ENCODE measurements at places on chromosomes 7 and 10.
A peak's percentile ranks its signal among the peaks of the same experiment; 100 is the strongest.

- no peak for DNase-seq
Observed at GRCh38 chr10:124713679-124714255, 30.4 kb downstream of the FAM53B start.

DNA sequence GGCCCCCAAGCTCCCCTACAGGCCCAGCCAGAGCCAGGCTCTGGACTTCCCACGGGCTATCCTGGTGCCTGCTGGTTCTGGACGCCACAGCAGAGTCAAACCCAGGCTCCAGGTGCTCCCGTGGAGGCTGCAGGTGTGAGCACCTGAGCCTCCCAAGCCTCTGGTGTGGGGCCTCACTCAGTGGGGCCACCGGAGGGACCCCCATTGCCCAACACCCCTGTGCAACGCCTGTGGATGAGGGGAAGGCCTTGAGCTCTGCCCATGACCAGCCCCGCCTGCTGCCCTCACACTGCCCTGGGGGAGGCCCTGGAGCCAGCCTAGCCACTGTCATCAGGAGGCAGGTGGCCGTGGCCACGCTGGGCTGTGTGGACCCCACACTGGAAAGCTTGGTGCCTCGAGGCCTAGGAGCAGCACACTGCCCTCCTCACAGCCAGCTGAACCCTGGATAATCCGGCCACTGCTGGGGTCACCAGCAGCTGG lies 229.3 kb downstream of the MAD1L1 start:
- DNase-seq: no peak

GRCh38 chr10:94125856-94126255 lies 132.1 kb downstream of the PLCE1 start:
- no peak for DNase-seq

- no peak for DNase-seq
Observed at GRCh38 chr10:28281726-28282315, 21.0 kb downstream of the MPP7 start.

GRCh38 chr7:29300026-29300480 lies 105.5 kb downstream of the CHN2 start:
- DNase-seq: no peak

DNA sequence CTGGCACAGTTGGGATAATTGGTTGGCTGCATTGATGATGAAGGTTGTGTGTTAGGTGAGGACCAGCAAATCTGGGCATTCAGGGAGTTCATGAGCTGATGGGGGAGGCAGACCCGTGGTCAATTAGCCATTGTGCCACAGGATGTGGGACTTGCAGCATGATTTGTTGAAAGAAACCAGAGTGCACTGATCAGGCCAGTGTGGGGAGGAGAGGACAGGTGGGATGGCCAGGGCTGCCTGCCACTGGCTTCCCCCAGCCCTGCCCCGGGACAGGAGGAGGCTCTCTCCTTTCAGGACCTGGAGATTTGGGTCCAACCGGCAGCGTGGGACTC lies 4.3 kb downstream of the CLIP2 start:
- DNase-seq: no peak

GRCh38 chr10:107918171-107918570 lies 753.7 kb upstream of the SORCS1 start:
- no peak for DNase-seq

DNA sequence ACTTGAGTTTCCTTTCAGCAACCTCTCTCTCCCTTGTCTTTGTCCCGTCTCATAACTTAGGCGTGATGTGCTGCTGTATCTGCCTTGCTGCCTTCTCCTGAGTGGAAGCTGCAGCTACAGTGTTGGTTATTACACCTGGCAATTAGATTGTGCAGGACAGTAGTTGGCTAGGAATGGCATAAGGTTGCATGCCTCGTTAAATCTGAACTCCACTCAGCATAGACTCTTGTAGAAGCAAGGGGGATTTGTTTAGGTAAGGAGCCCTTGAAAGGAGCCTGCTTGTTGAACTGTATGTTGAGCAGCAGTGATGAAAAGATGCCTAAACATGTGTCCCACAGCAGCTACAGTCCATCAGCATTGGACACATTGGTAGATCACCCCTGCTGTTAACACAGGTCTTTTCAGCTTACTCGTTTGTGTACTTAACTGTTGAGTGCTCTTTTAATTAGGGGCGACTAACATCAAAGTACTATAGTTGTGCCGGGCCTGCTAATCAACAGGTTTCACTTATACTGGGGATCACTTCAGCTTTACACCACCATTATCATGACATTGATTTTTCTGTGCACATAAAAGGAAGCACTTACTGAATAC lies 225.0 kb downstream of the AUTS2 start:
- DNase-seq: no peak

GRCh38 chr10:116889066-116889465 lies 39.8 kb downstream of the ENO4 start:
- DNase-seq: no peak

DNA sequence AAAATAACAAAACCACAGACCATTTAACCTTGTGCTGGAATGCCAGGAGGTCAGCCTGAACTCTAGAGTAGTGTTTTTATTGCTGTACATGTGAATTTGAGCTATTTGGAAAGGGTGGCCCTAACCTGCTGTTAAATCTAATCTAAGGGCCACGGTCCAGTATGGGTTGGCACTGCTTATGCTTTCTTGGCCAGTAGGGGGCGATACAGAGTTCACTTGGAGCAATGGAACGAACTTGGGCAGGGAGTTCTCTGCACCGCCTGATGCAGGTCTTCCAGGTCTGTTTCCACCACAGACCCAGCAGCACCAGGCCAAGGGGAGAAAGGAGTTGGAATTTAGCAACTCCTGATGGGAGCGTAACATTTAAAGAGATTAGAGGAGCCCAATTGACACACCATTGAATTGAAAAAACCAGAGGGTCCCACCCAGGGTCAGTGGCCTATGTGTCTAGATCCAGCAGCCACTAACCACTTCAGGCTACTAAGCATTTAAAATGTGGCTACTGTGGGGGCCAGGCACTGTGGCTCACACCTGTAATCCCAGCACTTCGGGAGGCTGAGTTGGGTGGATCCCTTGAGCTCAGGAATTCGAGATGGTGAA lies 75.7 kb upstream of the EFCAB10 start:
- peak; percentile 82 for DNase-seq

GRCh38 chr10:110008518-110009339 lies 945 bp downstream of the ADD3 start:
- DNase-seq: peak; percentile 71

- no peak for DNase-seq
Observed at GRCh38 chr10:130175074-130175473, 38.9 kb downstream of the GLRX3 start.

- no peak for DNase-seq
Observed at GRCh38 chr7:129292861-129293260, 68.0 kb downstream of the AHCYL2 start.

DNA sequence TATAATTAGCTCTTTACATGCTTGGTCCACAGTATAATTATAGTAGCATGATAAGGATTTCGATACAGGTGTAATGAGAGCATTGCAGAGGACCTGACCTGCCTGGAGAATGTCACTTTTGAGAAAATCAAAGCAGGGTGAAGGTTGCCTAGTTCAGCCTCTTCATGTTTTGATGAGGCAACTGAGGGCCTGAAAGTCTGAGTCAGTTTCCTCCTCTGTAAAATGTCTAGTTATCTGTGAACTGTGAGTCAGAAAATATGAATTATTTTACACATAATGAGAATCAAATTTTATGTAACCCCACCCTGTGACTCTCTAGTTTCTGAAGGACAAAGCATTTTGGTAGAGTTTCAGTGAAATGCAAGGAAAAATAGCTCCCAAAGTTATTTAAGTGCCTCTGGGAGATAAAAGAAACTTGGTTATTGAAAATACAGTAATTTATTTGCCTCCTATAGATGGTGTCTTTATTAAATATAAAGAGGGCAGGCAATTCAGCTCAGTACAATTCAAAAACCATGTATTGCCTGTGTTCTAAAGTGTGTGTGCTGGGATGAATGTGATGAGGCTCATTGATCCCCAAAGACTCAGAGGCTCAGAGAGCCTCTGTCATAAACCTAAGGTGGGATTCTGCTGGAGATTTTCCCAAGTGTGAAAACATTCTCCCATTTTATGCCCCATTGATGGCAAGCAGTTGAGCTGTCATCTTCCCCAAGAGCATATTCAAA lies 37.3 kb upstream of the SAMD9L start:
- DNase-seq: no peak

DNA sequence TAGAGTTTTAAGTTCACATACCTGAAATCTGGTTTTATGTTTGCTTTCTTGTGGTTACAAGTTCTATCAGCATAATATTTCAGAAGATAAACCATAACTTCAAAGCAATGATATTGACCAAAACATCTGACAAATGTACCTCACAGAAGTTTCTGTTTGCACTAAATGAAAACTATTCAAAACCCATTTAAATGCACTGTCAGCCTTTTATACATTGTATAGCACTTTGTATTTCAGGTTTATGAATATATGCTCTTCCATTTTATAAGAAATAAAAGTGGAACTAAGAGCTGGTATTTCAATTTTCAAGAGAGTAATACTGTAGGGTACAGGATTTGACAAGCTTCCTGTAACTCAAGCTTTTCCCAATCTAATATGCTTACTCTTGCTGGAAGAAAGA lies 388.6 kb upstream of the MBL2 start:
- DNase-seq: no peak

GRCh38 chr7:64300641-64301405 lies 12.9 kb upstream of the ZNF736 start:
- no peak for DNase-seq

GRCh38 chr10:74164716-74165529 lies 13.9 kb downstream of the ADK start:
- no peak for DNase-seq

GRCh38 chr10:71860243-71861029 lies 9.4 kb upstream of the PSAP start:
- DNase-seq: peak; percentile 24

GRCh38 chr10:76244061-76244686 lies 812.8 kb downstream of the LRMDA start:
- DNase-seq: no peak

DNA sequence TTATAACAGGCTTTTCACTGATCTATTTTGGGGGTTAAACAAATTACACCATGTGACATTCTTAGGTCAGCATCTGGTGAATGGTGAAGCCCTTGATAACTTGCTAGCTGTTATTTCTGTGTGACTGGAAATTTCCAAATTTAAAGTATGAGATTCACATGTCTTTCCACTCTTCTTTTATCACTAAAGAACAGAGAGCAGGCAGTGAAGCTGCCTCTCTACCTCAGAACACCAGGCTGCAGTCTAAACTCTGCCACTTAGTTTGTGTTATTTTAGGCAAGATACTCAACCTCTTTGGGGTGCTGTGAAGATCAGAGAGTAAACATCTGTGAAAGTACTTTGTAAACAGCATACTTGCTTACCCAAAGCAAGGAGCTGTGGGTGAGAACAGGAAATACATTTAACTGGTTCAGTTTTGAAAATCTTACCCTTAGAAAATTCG lies 15.5 kb upstream of the SP4 start:
- DNase-seq: no peak

DNA sequence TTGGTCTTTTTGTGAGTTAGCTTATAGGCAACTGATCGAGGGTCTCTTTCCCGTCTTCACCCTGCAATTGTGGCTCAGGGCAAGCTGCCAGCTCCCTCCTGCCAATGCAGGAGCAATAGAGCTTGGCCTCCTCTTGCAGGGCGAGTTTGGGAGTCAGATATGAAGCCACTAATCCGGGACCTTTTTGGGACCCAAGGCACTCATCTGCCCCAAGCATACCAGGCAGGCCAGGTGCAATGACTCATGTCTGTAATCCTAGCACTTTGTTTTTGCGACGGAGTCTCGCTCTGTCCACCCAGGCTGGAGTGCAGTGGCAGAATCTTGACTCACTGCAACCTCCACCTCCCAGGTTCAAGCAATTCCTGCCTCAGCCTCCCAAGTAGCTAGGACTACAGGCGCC lies 21.1 kb downstream of the LIMK1 start:
- no peak for DNase-seq

GRCh38 chr10:130427216-130427722 lies 291.1 kb downstream of the GLRX3 start:
- no peak for DNase-seq

- DNase-seq: no peak
Observed at GRCh38 chr10:94240901-94241300, 121.8 kb downstream of the NOC3L start.

GRCh38 chr10:69494626-69495558 lies 43.6 kb downstream of the TSPAN15 start:
- DNase-seq: no peak

- no peak for DNase-seq
Observed at GRCh38 chr7:12281038-12281437, 69.9 kb downstream of the TMEM106B start.

- no peak for DNase-seq
Observed at GRCh38 chr10:33927347-33927746, 592.9 kb upstream of the NRP1 start.

GRCh38 chr7:112452102-112452888 lies 2.0 kb downstream of the IFRD1 start:
- DNase-seq: no peak

GRCh38 chr7:126362746-126363145 lies 890.0 kb downstream of the GRM8 start:
- no peak for DNase-seq

DNA sequence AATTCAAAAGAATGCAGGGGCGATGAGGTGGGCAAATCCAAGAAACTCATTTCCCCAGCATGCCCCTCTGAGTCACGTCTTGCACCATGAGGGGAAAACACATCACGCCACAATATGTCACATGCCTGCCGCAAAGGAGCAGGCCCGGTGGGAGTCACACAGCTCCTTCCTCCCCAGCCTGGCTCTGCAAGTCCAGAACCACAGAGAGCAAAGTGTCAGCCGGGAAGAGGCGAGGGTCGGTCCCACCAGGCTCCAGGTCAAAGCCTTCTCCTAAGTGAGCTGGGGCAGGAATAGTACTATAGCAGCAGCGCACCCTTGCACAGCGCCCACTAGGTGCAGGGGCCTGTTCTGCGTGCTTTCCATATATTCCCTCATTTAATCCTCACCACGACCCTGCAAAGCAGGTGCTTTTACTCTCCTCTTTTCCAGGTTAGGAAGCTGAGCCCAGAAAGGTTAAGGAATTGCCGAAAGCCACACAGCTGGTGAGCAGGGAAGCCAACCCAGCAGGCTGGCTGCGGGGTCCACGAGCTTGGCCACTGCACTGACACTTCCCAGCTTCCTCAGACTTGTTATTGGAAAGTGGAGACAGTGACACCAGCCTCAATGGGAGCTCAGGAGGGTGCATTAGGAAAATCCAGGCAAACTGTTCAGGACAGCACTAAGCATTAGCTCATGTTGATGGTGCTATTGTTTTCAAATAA lies 94.0 kb upstream of the ZMIZ1 start:
- DNase-seq: peak; percentile 67

GRCh38 chr10:124385627-124386185 lies 33.0 kb downstream of the OAT start:
- no peak for DNase-seq

- peak; percentile 6 for DNase-seq
Observed at GRCh38 chr7:94620703-94621118, 35.2 kb downstream of the SGCE start.

Data from CD4-positive, alpha-beta T cell treated with Interleukin-17A for 4 hours (primary cell).